ENCODE measurements at places on chromosomes 3 and 15. TPM values are rescaled to one million over a fixed set of nuclear protein-coding genes. Genes with fewer than 3 reads are reported as not detected.

Gene LYSMD2
- 9.5 TPM for total RNA-seq

Gene ZBTB47
- total RNA-seq = 9.0 TPM

Gene ERICH6
- total RNA-seq = not detected

Gene SPRED1
- 4.3 TPM for total RNA-seq

Gene VWA5B2
- 2.5 TPM for total RNA-seq

Gene NUP210
- total RNA-seq = 7.6 TPM
